ENCODE measurements at places on chromosomes 13 and 19. TPM values are rescaled to one million over a fixed set of nuclear protein-coding genes. Genes with fewer than 3 reads are reported as not detected.

Gene KIR2DL4
- total RNA-seq = not detected

Gene PPP1R15A
- 27.5 TPM for total RNA-seq

Gene ODAD3
- 3.1 TPM for total RNA-seq

Gene DHDH
- total RNA-seq = 0.82 TPM

Gene CYSLTR2
- not detected for total RNA-seq

Gene ACER1
- not detected for total RNA-seq

Gene TIMM44
- 95.9 TPM for total RNA-seq

Gene KLC3
- not detected for total RNA-seq

Gene C13orf46
- 0.66 TPM for total RNA-seq

Gene GPR183
- total RNA-seq = not detected

DNA sequence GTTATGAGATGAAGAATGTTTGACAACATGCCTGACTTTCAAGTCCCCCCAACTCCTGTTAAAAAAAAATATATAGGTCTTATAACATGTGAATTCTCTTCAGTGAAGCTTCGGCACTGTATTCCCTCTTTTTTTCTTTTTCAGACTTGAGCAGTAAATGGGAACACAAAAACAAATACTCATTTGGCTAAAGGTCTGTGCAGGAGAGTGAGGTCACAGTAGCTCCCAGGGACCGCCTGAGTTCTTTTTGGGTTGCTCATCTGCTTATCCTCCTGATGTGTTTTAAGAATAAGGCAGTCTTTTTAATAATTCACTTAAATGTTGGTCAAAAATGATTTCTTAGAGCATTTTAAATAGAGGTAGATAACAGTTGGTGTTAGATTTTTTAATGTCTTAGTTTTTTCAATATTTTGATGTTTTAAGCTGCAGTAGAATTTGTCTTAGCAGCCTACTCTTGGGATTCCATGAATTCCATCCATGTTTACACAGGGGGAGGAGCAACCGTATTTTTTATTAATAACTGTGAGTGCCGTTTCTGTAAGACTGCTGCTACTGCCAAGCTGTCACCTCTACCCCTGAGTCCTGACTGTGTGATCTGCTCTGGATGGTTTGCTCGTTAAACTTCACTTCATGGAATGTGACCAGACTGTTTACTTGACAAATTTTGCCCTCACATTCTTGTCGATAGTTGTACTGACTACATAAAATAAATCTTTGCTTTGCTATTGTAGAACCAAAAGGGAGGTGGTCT is 14.9 kb downstream of the HNRNPM start:
- no peak for DNase-seq

- no peak for DNase-seq
Measured at GRCh38 chr13:97339019-97339987, 94.7 kb upstream of the RAP2A start.

- DNase-seq = no peak
Measured at GRCh38 chr13:25353344-25353743, 18.4 kb upstream of the ATP8A2 start.

GRCh38 chr13:73718246-73718645 is 416.0 kb downstream of the KLF12 start:
- DNase-seq = no peak

DNA sequence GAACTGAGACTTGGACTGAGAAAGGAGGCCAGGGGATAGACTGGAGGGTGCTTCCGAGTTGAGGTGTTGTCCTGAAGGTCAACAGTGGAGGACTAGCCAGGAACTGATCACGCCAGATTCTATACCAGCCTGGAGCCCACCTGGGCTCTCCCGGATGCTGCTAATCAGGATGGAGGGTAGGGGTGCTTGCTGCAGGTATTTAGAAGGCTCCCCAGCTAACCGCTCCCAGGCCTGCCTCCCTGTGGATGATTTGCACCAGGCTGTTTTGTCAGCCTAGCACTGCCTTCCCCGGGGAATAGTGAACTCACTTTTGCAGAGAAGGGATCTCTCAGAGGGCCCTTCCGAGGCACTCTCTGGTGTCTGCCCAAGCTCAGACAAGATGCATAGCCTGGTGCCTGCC is 60.5 kb upstream of the KCTD15 start:
- DNase-seq = no peak

- DNase-seq = no peak
Measured at GRCh38 chr19:292951-293350, 1.7 kb upstream of the PLPP2 start.

- DNase-seq = no peak
Measured at GRCh38 chr13:91785431-91786119, 387.2 kb downstream of the GPC5 start.

DNA sequence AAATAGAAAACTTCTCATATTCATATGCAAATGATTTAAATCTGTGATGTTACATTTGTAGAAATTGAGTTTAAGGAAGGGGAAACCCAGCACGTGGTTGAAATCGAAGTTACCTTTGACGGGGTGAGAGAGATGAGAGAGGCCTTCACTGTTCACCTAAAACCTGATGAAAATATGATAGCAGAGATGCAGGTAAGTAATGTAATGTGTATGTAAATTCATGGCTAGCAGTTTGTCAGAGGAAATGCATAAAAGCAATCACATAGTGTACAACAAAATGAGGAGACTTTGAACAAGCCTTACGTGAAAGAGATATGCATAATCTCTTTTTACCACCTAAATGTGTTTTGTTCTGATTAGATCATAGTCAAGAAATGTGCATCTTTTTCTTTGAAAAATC is 134.6 kb downstream of the STOML3 start:
- no peak for DNase-seq

DNA sequence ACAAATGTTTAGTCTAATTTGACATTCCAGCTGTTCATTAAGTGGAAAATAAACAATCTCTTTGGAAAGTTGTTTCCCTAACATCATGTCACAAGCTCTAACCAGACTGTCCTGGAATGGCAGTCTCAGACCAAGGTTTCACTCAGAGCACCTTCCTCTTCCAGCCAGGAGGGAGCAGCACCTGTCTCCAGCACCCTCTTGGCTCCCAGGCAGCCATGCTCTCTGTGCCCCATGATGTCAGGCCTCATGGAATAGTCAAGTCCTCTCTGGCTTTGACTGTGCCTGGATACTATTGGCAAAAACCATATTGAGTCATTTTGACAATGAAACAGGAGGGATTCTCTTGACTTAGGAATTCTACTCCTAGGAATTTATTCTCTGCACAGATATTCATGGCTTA is 171.4 kb downstream of the OXGR1 start:
- no peak for DNase-seq

GRCh38 chr13:85812282-85812681 is 13.1 kb upstream of the SLITRK6 start:
- no peak for DNase-seq

GRCh38 chr19:51799034-51799773 is 4.2 kb downstream of the FPR3 start:
- no peak for DNase-seq

DNA sequence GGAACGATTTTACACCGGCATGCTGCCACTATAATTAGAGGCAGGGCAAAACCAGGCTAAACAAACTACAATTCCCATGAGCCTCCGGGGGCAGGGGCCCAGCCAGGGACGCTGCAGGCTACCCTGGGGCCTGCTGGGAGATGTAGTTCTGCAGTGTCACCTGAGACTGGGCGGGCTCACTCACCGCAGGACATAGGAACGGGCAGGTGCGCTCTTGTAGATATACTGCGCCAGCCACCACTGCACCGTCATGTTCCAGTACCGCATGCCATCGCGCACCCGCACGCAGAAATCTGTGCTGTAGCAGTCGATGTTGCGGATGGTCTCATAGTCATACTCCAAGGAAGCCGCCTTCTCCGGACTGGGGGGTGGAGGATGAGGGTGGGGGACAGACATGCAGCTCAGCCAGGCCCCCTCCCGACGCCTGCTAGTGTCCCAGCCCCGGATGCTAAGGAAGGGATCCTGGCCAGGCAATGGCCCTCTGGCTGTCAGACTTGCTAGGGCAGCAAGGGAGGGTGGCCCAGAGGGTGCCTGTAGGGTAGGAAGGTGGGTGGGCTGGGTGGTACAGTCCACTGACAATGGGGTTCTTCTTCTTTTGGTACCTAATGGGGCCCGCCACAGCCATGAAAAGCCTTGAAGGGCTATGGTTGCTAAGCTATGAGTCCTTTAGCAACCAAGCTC is 5.8 kb upstream of the TMC4 start:
- no peak for DNase-seq

DNA sequence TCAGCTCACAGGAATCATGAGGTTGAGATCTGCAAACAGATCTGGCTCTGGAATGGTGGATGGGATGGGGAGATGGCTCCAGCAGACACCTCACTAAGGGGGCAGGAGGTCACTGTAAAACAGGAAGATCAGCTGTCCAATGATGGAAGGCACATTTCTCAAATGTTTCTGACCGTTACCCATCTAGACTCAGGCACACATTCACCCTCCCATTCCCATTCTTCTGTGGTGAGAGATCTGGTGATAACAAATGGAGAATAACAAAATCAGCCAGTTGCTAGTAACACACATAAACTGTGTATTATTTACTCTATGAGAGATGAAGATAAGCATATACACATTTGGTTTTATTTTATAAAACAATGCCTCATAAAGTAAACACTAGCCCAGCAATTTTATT is 235.9 kb downstream of the TSHZ3 start:
- no peak for DNase-seq

- DNase-seq = no peak
Measured at GRCh38 chr13:45086484-45086883, 33.8 kb upstream of the GTF2F2 start.

GRCh38 chr19:48915757-48916156 is 15.6 kb downstream of the NUCB1 start:
- DNase-seq = no peak

- DNase-seq = no peak
Measured at GRCh38 chr13:35225159-35225558, 251.3 kb downstream of the MAB21L1 start.

- DNase-seq = no peak
Measured at GRCh38 chr13:113538689-113539058, 45.9 kb upstream of the TFDP1 start.

DNA sequence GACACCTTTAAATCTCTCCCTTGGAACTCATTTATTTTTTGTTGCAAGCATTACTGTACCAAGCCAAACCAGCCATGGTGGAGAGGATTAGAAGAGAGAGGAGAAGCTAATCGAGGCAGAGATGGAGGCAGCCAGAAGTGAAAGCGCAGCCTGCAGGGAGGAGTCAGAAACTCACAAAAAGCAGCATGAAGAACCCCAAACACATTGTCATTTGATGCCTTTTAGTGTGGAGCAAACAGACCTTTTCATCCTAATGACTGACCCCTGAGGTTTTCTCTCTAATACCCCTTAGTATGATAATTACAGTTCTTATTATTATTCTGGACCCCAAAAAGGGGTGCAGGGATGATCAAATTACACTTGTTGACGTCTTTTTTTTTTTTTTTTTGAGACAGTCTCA is 62.5 kb downstream of the TNFRSF19 start:
- DNase-seq = no peak

- DNase-seq = no peak
Measured at GRCh38 chr19:42129399-42130253, 2.6 kb downstream of the POU2F2 start.

DNA sequence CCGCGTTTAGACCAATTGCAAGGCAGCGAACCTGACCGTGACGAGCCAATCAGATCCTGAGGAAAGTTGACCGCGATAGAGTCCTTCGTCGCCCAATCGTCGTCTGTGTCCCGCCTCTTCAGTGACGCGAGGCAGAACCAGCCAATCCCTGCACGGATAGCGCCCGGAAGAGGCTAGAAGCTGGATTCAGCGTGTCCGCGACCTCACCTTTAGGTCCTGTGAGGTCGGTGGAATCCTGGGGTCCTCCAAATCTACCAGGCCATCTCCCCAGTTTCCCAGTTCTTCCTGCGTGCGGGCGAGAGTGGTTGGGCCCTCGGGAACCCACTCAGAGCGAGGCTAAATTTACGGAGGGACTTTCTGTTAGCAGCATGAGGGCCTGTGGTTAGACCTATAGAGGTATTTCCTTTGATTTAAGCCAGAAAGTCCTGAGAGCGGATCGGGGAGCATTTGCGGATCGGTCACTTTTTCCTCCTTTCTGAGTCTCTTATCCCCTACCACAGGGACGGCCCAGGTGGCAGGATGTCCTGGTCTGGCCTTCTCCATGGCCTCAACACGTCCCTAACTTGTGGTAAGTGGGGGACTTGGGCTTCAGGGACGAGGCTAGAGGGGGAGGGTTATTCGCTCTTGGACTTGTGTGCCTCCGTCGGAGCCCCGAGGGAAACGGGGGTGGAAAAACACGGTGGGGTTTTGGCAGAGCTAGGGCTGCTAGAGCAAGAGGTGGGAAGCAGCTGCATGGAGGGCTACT is at the start of gene MRPS12:
Gene MRPS12, plus strand, starts transcription at position 169 of the 745 bp plus-strand sequence. Its CDS starts 351 bp downstream, at position 520.
- DNase-seq = peak; percentile 95

GRCh38 chr19:6551607-6552450 is 21.0 kb downstream of the TNFSF9 start:
- DNase-seq = peak; percentile 48

DNA sequence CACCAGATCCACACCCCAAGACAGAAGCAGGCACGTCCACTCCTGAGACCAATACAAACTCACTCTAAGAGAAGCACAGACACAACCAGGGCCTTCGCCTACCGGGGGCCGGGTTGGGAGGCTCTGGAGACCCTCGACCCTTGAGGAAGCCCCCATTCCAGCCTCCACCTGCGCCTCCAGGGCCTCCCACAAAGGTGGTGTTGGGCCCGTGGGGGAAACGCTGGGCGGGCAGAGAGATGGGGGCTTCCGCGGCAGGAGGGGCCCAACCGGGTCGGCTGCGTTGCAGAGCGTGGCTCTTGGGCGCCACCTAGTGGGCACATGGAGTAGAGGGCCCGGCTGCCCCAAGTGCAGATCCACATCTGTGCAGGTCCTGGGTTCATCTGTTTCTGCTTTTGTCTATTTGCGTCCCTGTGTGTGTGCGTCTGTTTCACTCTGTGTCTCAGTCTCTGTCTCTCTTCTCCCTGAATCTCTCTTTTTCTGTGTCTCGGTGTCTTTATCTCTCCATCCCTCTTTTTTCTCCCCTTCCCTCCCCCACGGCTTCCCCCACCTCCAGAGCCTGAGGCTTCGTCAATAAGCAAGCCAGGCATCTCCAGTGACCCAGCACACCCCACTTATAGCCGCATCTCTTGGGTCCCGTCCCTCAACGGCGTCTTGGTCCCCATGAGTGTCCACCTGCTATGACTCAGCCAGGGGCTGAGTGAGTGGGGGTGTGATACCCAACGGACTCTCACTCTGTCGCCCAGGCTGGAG is 10.5 kb upstream of the TINCR start:
- peak; percentile 87 for DNase-seq

DNA sequence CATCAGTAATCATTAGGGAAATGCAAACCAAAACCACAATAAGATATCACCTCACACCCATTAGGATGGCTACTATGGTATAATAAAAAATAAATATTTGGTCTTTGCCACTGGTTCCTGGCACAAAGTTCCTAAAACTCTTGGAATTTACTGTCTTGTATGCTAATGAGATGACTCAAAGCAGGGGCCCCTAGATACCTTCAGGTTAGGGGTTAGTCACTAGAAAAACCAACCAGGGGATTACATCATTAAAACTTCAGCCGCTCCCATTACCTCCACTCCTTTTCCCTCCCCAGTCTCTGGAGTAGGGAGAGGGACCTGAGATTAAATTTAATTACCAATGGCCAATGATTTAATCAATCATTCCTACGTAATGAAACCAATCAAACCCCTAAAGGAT is 49.6 kb downstream of the THSD1 start:
- DNase-seq = no peak
